Erythroblast (primary cell): ENCODE measurements at places on chromosomes 5 and 9.

DNA sequence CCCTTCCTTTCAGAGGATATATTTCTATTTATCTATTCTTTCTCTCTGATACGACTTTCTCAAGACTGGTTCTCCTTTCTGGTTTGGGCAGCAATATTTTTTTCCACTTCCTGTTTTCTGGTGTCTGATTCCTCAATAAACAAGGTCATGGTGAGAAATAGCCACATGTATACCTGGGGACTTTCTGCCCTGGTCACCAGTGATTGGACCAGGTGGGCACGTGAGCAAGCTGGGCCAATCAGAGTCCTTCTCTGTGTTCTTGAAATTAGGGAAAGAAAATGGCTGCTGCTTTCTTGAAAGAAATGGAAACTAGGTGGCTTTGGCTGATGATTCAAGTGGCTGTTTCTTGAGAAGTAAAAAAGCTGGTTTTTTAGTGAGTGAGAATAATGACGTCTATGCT is 18.4 kb upstream of the GSN start:
- DNase-seq: no peak

DNA sequence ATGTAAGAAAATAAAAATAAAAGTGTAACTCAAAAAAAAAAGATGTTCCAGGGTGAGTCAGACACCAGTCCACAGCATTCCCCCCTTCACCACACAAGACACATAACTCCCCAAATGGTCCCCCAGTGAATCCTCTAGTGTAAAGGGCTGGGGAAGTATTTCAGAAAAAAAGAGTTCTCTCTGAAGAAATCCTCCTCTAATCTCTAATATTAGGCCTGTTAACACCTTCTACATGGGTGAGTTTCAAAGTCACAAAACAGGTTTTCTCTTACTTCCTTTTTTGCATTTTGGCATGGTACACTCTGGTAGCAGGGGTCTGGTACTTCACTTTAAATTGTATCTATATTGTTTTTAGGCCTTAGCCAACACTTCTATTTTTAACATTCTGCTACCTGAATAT is 28.2 kb downstream of the RNF145 start:
- DNase-seq: no peak

DNA sequence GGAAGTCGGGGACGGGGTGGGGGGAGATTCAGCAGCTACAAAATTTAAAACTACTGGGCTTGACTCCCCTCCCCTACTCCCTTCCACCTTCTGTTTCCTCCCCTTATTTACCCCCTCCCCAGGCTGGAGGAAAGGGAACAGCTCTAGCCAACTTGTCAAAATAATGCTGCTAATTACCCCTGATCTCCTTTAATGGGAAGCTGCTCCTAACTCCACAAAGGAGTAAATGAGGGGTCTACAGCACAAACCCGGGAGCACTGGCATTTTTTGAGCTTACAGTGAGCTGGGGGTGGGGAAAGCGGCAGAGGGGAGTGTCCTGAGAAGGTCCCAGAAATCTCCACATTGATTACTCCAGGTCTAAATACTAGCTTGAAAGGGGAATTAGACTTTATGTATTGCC is 3.1 kb downstream of the PTCH1 start:
- no peak for DNase-seq

GRCh38 chr9:88387552-88388202 is 567 bp upstream of the SPIN1 start:
- peak; percentile 46 for DNase-seq

DNA sequence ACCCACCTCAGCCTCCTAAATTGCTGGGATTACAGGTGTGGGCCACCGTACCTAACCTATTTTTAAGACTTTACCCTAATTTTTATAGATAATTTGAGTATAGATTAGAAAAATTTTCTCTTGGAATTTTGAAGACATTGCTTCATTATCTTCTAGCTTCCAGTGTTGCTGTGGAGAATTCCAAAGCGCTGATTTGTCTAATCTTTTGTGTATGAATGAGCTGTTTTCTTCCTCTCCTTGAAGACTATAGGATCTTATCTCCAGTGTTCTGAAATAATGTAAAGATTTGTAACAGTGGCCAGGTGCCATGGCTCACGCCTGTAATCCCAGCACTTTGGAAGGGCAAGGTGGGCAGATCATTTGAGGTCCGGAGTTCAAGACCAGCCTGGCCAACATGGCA is 5.7 kb upstream of the SNX24 start:
- DNase-seq: no peak

- DNase-seq: no peak
Measured at GRCh38 chr9:130490981-130491380, 46.2 kb downstream of the ASS1 start.

- no peak for DNase-seq
Measured at GRCh38 chr5:15236911-15237508, 263.0 kb upstream of the FBXL7 start.

DNA sequence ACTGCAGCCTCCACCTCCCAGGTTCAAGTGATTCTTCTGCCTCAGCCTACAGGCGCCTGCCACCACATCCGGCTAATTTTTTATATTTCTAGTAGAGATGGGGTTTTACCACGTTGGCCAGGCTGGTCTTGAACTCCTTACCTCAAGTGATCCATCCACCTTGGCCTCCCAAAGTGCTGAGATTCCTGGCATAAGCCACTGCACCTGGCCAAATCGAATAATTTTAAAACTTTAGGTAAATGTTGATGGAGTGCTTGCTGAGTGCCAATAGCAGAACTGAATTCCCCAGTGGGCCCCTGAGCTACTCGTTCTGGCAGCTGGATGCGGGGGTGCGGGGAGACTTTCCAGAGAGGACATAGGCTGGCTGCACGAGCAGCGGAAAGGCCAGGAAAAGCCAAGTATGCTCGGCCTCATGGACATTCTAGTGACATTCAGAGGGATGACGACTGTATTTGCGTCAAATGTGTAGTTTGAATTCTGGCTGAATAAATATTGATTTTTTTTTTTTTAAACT is 16.8 kb downstream of the TRAF2 start:
- DNase-seq: no peak

- no peak for DNase-seq
Measured at GRCh38 chr5:108810717-108811116, 63.0 kb downstream of the FER start.

GRCh38 chr5:150801117-150801927 is 22.8 kb downstream of the SMIM3 start:
- DNase-seq: peak; percentile 66

- DNase-seq: no peak
Measured at GRCh38 chr9:18911714-18912342, 121.2 kb downstream of the SAXO1 start.

- DNase-seq: no peak
Measured at GRCh38 chr9:75743855-75744254, 146.6 kb upstream of the PCSK5 start.

DNA sequence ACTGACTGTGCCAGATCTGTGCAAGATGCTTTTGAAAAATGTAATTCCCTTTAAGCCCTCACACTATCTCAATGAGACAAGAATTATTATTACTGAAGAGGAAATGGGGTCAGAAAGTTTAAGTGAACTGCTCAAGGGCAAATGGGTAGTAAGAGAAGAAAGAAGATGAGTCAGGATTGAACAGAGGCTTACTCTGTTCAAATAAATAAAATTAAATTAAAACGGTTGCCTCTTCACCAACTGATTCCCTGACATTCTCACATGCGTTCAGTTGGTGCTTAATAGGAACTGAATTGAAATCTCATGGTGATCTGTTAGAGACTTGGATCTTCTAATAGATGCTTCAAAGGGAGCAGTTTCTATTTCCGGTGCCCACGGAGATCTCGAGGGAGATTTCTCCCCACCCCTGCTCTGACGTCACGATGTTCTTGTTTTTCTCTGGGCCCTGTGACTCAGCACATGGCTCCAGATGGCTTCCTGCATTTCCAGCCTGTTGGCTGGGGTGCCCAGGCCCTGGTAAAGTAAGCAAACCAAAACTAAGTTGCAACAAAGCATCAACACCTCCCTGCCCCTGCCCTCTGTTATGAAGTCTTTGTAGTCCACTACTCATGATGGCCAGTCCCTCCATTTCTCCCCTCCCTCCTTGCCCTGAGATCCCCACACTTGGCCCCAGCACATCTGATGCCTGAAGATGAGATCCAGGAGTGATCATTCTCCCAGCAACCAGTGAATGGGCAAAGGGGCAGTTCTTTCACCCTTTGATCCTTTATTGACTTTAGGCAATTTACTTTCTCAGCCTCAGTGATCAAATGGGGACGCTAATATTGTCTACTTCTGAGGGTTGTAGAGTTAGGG is 106.1 kb upstream of the CPEB4 start:
- DNase-seq: peak; percentile 96

- DNase-seq: no peak
Measured at GRCh38 chr9:121359351-121360294, 10.4 kb downstream of the STOM start.

DNA sequence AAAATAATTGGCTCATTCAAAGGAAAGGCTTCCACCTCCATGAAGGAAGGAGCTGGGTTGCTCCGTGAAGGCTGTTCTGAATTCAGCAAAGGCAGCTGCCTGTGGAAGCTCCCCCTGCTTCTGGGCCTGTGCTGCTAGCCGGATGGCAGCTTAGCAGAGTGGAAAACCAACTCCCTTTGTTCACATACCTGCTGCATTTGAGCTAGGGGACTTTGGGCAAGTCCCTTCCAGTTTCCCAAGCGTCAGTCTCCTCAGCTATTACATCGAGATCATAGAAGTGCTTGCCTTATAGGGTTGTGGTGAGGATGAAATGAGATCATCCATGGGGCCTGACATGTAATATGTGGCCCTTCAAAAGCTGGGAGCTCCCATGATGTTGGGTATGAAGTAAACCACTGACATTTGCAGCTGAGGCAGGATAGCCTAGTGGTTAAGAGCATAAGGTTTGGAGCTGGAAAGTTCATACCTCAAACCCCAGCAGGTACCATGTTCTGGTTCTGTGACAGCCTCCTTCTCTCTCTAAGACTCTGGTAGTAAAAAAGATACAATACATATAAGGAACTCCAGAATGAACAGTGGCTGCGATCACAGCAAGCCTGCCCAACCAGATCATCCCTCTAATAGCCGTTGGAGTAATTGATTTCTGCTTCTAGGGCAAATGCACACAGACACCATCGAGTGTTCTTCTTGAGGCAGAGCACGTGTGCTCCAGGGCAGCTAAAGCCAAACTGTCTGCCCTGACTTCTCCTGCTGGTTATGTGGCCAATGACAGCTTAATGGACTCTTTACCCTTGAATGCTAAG is 11.0 kb upstream of the DENND1A start:
- DNase-seq: no peak

DNA sequence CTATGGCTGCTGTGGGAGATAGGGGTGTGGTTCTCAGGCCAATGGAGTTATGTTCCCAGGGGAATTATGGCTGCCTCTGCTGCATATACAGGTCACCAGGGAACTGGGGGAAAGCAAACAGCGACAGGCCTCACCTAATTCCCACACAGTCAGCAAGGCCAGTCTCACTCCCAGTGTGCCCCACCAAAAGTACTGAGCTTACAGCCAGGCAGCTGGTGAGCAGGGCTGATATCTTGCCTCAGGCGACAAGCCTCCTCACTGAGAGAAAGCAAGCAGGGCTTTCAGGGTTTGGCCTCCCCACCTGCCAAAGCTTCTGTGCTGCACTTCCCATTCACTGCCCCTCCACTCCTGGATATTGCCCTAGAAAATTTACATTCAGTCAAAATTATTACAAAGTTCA is 273.8 kb upstream of the TARS1 start:
- no peak for DNase-seq

DNA sequence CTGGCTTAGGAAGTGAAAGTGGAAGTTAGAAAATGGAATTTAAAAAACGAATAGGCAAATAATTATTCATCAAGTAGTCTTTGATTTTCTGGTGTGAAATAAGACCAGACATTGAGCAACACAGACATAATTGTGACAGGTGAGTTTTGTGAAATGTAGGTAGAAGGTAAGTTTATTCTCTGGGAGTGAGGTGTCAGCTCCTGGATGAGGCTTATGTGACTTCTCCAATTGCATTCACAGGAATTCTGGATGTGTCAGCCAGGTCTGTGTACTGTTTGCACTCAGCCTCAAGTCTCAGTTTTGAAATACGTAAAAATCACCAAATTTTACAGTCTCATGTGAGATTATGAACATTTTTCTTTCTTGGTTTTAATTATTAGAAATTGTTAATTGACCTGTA is 537.6 kb downstream of the CETN3 start:
- DNase-seq: no peak

GRCh38 chr9:96874947-96875460 is 20.7 kb upstream of the ZNF782 start:
- no peak for DNase-seq

DNA sequence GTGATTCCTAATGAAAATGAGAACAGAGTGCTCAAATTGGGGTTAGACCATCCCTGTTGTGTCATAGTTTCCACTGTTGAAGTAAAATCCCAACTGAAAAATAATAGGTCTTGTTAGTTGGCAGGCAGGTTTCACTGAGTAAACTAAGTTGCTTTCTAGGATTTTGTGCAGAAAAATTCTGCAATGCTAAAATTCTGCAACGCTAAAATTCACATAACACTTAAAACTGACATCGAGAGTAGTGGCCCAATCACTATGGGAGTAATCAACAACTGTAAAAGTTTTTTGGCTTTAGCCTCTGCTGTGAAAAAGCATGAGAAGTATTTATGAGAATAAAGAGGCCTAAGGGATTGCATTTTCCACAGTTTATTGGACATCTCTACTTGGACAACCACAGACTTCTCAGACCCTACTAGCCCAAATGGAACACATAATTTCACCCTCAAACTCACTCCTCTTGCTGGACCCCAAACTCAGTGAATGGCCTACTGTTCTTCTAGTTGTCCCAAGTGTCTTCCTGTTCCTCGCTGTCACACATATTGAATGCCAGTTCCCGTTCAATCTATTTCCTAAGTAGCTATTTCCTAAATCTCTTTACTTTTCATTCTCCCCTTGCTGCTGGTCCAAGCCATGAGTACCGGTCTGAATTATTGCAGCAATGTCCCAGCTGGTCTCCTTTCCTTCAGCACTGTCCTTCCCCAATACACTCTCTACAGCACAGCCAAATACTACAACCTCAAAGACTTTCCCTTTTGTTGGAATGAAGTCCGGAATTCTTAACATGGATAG is 355.4 kb downstream of the PDE4D start:
- DNase-seq: no peak

- DNase-seq: peak; percentile 20
Measured at GRCh38 chr5:53170746-53171349, 61.3 kb upstream of the MOCS2 start.

- DNase-seq: no peak
Measured at GRCh38 chr9:72134801-72135200, 14.4 kb upstream of the GDA start.

DNA sequence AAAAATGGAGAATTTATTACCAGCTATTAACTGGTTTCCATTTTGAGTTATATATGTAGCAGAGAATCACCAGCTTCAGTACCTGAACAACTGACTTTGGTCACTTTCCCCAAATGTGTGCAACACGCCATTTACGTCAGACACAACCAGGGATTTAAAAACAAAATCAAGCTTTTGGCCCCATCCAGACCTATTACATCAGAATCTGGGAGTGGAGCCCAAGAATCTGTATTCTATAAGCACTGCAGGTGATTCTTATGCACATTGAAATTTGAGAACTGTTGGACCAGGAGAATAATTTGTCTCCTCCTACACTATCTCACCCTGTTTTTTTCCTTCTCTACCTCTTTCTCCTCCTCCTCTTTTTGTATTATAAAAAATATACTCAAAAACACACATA is 295.9 kb downstream of the PRELID2 start:
- DNase-seq: no peak
